Jurkat, Clone E6-1 (cell line): ENCODE measurements at places on chromosomes 6 and 20.

DNA sequence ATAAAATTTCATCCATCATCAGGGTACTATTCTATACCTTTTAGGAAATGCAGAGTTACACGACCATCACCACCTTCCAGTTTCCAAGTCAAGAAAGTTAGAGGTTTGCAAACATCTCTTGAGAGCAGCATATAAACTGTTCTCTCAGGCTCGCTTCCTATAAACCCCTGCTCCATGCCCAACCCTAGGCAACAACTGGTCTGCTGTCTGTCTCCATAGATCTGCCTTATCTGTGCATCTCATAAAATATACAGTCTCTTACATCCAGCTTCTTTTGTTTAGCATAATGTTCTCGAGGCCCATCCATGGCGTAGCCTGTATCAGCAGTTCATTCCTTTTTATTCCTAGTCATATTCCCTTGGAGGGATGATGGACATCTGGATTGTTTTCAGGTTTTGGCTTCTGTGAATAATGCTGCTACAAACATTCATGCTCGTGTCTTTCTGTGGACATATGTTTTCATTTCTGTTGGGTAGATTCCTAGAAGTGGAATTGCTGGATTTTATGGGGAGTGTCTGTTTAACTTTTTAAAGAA, 6.1 kb downstream of the PTPRT start:
- no peak for DNase-seq

DNA sequence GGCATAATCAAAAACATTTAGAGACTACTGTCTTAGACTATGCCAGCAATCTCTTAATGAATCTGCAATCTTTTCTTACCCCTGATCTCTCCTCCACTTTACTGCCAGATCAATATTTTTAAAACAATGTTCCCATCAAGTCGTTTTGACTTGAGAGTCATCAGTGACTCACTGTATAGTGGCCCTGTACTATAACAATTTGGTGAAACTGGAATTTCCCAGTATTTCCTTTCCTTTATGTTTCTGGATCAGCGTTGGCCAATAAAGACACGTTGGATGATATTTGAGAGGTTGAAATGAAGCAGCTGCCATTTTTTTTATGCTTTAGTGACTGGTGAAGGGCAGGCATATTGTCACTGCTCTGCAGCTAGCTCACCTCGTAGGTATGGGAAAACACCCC, 10.1 kb upstream of the SMIM13 start:
- DNase-seq, result no peak

DNA sequence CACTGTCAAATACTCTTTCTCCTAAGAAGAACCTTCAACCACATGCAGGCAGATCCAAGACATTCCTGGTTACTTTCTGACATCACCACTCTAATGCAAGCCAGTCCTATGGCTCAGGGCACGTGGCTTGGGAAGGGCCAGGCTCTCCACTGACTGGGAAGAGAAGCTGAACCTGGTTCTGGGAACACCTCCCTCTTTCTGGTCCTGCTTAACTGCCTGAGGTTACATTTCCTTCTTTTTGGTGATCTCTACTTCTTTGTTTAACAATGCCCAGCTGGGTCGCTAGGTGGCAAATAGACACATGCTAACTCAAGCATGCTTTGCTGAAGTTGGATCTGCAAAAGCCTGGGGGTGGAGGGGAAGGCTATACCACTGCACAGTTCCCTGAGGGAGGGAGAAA, 249.8 kb downstream of the GMDS start:
- peak; percentile 45 for DNase-seq

GRCh38 chr6:1832358-1832757, 222.6 kb downstream of the FOXC1 start:
- DNase-seq, result no peak

DNA sequence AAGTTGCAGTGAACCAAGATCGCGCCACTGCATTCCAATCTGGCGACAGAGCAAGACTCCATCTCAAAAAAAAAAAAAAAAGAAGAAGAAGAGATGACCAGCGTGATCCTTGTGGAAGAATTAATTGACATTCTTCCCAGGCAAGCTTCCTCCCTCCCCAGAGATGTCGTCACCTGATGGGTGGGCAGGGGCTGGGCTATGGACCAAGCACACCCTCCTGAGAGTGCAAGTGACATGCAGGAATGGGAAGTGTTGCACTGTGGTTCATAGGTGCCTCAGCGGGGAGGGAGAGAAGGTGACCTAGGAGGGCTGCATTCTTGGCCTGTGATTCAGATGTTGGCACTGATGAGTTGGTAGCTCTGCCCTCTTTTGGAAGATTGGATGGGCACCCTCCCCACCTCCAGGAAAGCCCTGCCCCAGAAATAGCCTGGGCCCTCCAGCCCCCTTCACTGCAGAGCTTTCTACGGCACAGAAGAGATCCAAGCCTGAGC, 37.8 kb downstream of the TAF8 start:
- no peak for DNase-seq

- DNase-seq, result no peak
These were observed 242.7 kb downstream of the SOX4 start for GRCh38 chr6:21836277-21836676.

GRCh38 chr6:45416700-45417099, 39.0 kb upstream of the SUPT3H start:
- no peak for DNase-seq

- DNase-seq, result no peak
These were observed 57.1 kb upstream of the CEP162 start for GRCh38 chr6:84284428-84285049.

GRCh38 chr20:17511401-17511800, 19.8 kb downstream of the BFSP1 start:
- DNase-seq, result no peak

- DNase-seq, result no peak
These were observed 11.3 kb upstream of the MYT1 start for GRCh38 chr20:64152906-64153305.

DNA sequence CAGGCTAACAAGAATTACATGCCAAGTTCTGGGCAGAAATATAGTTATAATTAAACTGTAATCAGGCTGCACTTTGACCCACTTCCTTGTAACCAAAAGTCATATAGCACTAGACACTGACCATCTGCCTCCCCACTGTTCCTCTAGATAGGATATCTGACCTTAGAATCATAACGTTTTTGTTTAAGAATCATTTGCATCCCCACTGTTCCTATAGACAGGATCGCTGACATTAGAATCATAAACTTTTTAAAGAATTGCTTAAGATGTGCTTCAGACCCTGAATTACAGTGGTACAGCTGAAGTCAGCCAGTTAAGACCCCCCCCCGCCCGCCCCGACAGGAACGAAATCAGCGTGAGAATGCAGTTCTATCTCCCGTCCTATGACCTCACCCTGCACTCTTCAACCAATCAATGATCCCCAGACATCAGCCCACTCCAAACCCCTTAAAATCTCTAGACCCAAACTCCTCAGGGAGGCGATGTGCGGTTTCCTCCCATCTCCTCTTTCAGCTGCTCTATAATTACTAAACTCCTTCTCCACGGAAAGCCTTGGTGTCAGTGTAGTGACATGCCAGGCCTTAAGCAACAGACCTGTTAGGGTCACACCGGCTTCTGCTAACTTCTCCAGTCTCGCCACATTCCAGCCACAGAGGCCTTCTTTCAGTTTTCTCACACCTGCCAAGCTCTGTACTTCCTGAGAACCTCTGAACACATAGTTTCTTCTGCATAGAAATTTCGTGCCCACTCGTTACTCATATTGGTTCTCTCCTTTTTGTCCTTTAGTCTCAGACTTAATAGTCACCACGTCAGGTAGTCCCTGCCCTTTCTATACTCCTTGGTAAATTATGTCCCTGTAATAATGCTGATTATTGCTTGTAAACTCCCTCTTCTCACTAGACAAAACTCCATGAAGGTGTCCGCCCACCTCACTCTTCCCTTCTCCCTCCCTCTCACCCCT, 93.5 kb downstream of the DTNBP1 start:
- no peak for DNase-seq

DNA sequence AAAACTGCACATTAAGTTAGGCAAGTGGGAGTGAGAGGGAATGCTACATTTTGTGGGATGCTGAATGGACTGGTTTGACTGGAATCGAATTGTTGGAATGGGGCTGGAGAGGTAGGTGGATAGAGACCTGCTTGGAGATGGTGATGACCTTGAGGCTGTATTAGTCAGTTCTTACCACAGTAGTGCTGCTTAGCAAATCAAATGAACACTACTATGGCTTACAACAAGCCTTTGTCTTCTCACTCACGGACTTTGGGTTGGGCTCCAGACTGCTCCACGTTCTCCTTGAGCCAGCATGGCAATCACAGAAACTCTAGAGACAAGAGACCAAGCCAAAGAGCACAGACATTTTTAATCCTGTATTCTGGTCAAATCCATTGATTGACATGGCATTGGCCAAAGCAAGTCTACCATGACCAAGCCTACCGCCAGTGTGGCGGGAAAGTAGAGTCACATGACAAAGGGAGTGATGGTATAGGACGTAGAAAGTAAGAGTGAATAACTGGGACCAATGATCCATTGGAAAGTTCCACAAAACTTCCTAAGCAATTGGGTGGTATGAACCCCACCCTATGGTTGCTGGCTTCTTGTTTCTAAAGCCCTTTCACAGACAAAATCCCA, 70.3 kb upstream of the FOXP4 start:
- DNase-seq, result no peak

GRCh38 chr6:143971482-143972205, 36.4 kb downstream of the PLAGL1 start:
- DNase-seq, result no peak
